Stimulated activated CD4-positive, alpha-beta T cell treated with anti-CD3 and anti-CD28 coated beads, Interleukin-4, amount 100 ng/mL, for 4 hours (primary cell): ENCODE measurements at places on chromosomes 4 and X.

GRCh38 chrX:47390780-47391179 lies 20.4 kb downstream of the ZNF157 start:
- no peak for DNase-seq

DNA sequence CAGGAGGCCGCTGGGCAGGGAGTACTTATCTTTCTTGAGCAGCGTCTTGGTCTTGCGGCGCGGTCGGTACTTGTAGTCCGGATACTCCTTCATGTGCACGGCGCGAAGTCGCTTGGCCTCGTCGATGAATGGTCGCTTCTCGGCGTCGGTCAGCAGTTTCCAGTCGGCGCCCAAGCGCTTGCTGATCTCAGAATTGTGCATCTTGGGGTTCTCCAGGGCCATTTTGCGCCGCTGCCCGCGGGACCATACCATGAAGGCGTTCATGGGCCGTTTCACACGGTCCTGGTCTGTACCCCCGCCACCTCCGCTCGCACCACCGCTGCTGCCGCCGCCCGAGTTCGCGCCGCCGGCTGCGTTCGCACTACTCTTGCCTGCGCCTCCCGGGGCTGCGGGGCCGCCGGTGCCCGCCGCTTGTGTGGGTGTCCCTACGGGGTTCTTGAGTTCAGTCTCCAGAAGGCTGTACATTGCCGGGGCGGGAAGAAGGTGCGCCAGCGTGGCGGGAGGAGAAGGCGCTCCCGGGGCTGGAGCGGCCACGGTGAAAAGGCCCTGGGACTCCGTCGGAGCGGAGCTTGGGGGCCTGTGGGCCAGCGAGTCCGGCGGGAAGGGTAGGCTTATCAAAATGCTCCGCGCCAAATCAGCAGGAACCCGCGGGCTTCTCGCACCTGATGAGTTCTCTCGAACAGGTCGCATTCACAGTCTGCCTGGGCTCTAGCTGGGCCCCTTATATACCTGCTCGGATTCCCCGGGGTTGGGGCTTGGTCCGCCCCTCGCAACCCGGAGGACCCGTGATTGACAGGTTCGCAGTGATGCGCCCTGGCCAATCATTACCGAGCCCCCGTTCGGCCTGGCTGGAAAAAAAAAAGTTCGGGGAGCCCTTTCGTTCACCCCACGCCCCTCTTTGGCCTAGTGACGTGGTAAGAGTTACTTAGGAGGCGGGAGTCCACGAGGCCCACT lies at the start of gene SOX3:
TSS of gene SOX3 (minus strand) at position 699 of the 954 bp plus-strand sequence. CDS start at position 690, 9 bp downstream.
- no peak for DNase-seq

GRCh38 chr4:121950680-121951520 lies 960 bp downstream of the TRPC3 start:
- peak; percentile 2 for DNase-seq

DNA sequence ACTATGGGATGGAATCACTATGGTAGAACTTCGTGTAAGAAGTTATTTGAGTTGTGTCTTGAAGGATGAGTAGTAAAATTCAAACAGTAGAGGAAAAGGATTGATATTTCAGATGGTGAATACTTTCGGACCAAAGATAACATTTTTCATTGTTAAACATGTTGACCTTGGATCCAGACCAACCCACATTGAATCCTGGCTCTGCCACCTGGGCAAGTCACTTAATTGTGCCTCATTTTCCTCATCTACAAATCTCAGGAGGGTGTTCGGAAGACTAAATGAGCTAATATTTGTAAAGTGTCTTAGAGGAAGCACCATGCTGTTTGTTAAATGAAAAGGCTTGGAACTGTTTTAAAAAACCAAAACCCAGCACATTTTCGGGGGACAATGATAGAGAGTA lies 1.4 kb upstream of the AIFM1 start:
- no peak for DNase-seq

GRCh38 chr4:11196927-11197522 lies 231.7 kb downstream of the HS3ST1 start:
- no peak for DNase-seq

DNA sequence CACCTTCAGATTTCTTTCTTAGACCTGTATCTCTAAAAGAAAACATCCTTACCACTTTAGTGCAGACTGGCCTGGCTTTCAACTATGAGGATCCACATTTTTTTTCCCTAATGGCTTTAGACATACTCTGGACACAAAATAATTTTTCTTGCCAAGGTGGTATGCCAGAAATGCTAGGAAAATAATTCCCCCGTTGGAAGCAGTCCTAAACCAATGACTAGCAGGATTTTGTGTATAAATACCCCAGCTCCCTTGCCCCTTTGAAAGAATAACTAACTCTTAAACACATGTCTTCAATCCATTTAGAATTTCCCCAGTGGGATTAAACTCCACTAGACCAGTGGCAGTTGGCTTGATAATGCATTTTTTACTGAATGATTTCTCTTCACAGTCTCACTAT lies 500.5 kb upstream of the FTHL17 start:
- DNase-seq, result no peak

DNA sequence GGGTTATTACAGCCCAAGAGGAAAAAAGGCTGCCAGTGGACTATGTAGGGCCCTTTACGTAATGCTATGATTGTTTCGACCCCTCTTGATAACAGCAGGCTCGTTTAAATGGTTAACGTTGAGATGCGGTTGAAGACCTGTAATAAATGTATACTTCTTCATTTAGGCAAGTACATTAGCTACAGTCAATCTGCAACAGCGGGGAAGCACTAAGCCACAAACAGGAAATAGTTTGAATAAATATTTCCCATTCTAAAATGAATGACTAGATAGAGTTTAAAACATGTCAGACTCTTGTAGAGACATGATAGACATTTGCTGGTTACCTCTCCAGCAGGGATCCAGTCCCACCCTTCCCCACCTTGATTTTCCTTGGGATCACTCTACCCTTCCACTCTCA lies 38.1 kb upstream of the STIM2 start:
- DNase-seq, result no peak

DNA sequence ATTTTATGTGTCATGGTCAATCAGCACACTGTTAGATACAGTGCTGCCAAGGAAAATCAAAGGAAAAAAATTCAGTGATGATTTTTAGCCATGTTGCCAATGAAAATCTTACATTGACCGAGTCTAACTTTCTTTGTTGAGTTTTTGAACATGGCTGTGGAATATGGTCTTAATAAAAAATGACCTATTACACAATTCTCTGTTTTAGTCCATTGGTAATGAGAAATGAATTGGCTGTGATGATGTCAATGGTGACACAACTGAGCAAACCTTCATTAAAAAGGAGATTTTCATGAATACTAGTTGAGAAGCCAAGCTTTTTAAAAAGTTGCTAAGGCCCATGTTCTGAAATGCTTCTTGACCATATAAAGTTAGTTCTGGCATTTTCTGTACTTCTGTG lies 225.9 kb upstream of the GYPA start:
- DNase-seq, result no peak

DNA sequence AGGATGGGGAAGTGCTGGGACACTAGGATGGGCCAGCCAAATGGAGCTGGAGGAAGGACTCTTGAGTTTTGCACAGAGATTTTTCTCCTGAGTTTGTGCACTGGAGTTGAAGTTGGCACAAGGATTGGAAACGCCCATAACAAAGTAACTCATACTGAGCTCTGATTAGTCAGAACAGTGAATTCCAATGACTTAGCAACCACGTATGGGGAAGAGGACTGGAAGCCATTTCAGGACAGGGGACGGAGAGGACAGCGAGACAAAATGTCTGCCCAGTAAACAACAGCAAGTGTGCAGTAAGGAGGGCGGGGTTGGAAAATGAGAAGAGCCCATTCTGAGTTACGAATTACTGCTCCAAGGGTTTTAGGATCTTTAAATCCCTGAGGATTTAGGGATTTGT lies 5.9 kb downstream of the RIPPLY1 start:
- DNase-seq, result no peak

DNA sequence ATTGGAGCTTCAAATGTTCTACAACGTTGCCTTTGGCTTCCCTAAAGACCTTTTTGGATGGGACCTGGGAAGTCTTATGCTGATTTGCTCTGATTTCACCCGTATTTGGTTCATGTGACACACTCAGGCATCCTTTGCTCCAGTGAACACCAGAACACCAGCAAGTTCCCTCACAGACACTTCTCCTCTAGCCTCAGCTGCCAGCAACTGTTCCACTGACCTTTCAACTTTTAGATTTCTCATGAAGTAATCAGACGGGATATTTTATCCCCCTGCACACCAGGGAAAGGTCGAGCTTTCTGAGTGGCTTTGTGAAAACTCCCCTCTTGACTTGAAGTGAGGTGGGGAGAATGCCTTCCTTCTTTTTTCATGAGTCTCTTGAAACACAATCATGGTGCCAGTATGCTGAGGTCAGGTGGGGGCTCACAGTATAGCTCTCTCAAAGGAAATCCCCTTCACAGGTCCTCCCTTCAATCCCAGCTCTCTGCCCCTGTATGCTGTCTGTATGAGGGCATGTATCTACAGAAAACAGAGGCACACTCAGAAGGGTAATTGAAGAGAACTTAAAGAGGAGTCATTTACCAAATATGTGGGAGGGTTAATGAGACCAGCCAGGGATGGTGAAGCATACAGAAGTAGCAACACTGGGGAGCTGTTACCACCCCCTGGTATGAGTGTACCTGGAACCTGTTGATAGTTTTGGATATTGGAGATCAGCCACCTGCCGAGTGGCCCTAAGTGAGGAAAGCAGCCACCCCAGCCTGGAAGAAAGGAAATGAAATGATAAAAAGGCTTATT lies 62.7 kb downstream of the FGFBP1 start:
- DNase-seq, result no peak

GRCh38 chr4:5036239-5036638 lies 15.0 kb upstream of the STK32B start:
- no peak for DNase-seq

GRCh38 chr4:15577508-15577907 lies 77.6 kb downstream of the FBXL5 start:
- no peak for DNase-seq

- no peak for DNase-seq
Observed at GRCh38 chrX:10851809-10852208, 231.4 kb upstream of the MID1 start.

DNA sequence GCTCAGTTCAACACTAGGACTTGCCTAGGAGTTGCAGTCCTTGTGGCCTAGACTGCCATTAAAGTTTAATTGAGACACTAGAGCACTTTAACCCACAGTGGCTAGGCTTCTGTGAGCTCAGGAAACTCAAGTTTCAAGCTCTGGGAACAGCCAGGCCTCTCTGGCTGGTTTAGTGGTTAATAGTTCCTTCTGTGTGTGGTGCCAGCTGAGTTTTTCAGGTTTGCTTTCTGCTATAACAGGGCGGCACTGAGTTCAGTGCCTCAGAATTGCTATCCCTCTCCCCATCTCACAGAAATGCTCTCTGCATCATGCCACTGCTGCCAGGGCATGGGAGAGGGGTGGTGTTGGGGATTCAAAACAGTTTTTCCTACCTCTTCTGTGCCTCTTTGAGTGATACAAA lies 15.9 kb downstream of the MMAA start:
- no peak for DNase-seq

DNA sequence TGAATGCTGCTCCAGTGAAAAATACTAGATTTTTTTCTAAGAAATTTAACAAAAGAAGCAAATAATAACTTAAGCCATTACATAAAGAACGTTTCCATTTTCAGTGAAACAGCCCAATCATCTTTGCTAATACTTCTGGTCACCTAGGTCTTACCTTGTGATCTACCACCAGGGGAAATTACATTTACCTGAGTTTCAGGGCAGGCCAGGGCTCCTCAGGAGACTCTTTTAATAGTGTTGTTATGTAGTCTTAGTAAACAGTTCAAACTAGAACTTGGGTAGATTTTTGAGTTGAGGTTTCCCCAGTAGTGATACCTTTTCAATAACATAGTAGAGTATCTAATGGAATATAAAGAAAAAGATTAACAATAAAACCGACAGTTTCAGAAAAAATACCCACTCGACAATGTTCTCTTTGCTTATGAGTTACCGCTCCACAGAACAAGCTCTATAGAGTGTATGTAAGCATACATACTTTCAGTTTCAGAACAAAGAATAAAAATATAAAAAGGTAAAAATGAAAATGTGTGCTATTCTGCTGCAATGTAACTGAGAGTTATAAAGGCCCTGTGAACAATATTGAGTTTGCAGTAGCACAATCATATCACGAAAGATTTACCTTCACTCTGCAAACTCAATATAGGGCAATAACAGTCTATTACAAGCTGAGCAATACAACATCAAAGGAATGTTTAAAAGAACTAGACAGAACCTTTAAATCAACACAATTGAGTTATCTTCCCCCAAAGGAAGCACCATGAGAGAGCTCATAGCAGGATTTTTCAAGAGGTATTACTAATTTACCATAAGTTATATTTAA lies 165.8 kb downstream of the ATOH1 start:
- no peak for DNase-seq

DNA sequence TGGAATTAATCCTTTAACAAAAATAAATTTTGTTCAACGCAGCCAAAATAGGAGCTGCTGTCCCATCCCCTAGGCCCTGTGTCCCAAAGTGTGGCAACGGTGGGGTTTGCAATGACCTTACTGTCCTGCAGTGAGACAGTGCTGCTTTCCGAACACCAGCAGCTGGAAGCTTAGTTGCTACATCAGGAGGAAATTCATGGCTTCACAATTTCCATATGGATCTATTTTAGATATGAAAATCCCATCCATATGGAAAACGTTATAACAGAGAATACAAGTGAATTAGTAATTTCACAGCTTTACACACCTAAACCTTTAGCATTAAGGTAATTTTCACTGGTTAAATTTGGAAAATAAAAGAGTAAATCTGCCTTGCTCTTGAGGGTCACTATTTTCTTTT lies 396.3 kb upstream of the TENM3 start:
- DNase-seq, result no peak

DNA sequence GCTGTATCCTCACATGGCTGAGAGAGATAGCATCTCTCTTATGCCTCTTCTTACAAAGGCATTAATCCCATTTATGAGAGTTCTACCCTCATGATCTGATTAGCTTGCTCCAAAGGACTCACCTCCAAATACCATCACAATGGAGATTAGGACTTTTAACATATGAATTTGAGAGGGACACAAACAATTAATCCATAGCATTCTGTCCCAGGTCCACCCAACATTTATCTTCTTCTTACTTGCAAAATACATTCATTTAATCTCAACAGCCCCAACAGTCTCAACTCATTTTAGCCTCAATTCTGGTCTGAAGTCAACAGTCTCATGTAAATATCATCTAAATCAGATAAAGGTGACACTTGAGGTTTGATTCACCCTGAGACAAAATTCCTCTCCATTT lies 555.4 kb downstream of the RAB28 start:
- no peak for DNase-seq

DNA sequence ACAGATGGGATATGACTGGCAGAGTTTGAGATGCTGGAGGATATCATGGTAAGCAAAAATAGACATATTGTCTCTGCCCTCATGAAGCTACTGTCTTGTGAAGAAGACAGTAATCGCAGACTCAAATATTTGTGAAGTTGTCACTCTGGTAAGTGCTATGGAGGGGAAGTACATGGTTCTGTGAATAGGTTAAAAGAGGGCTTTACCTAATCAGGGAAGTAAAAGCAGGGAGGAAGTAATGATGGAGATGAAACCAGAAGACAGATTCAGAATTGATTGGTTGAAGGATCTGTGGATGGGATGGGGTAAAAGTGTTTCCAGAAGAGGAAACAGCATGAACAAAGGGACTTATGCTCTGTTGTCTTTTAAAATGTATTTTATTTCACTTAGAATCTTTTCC lies 19.3 kb upstream of the MAGED1 start:
- no peak for DNase-seq
